ENCODE measurements at places on chromosomes 2 and 18.

DNA sequence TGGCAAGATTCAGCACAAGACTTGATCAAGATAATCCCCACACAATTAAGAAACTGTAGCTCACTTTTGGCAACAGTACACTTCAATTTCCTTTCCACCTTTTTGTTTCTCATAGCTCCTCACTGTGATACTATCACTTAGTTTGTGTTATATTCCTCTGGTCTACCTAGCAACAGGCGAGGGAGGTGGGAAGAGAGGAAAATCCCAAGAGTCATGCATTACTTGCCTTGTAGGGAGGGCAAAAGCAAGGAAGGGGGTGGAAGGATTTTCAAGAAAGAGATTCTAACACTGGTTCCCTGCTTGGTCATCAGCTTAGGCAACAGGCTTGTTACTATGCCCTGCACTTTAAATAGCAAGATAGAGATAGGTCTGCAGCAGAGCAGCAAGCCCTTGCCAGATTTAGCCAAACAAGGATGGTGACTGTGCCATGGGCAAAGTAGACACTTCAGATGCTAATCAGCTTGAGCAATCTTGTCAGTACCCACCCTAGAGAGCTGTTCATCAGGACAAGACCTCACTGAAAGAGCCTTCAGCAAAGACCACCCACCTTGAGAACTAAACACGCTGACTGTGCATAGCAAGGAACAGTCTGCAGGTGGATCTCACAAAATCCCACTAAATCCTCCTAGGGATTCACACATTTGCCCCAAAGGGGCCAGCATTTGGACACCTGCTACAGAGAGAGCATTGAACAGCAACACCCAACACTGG, 134.6 kb downstream of the MBD2 start:
- no peak for DNase-seq

DNA sequence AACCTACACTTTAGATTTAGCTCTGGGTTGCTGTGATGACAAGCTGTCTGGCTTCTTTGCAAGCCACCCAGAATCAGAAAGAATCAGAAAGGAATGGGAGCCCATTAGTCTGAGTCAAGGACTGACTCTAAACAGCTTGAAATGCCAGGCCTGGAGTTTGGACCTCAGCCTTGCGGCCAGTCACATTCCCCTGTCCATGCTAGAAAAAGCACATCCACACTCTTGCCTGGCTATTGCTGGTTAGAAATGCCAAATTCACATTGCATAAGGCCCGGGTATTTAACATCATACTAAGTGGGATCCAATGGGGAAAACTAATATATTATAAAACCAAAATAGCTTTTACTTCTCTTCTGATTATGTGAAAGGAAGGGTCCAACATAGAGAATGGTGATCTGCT, 756.8 kb upstream of the KLHL29 start:
- no peak for DNase-seq

DNA sequence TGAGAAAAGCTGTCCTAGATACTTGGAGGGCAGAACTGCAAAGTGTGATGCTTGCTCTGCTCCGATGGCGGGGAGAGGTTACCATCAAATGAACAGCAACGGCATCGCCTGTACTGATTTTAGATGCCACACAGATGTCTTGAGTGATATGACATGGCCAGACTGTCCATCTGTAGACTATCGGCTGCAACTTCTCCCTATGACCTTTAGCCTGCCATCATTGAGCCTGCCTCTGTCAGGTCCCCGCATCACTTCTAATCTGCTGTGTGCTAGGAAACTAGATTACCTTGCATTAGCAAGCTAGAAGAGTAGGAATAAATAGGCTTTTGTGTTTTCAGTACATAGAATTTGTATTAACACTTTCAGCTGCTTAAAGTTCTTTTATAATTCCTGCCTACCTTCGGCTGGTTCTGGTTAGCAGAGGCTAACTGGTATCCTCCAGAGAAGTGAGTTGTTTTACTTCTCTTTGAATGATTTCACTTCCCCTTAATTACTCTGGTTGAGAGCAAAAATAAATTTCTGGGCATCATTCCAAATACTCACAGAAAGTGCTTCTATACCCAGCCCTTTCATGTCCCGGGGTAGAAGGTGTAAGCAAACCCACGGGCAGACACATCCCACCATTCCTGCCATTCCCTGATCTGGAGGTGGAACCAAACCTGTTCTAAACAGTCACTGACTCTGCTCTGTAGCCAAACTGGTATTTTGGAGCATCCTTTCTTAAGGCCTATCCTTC, 24.0 kb downstream of the GAREM2 start:
- DNase-seq = no peak

GRCh38 chr18:37219257-37219656, 346.3 kb downstream of the CELF4 start:
- no peak for DNase-seq

- no peak for DNase-seq
Measured at GRCh38 chr2:240620859-240621258, 4.4 kb upstream of the GPR35 start.

DNA sequence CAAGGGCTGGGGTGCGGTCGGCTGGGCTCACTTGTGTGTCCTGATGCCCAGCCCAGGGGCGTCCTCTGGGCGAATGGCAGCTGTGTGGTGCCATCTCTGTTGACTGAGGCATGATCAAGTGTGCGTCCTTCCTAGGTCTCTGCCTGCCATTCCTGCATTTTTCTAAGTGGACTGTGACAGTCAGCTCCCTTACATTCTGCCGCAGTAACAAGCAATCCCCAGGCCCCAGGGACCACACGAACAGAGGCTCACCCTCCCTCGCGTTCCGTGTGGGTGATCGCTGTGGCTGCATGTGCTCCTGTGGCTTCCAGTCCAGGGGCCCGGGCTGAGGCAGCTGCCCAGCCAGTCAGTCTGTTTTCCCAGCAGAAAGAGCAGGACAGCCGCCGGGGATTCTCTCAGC, 17.8 kb downstream of the D2HGDH start:
- no peak for DNase-seq

- DNase-seq = no peak
Measured at GRCh38 chr2:110735366-110735765, 3.0 kb downstream of the ACOXL start.

DNA sequence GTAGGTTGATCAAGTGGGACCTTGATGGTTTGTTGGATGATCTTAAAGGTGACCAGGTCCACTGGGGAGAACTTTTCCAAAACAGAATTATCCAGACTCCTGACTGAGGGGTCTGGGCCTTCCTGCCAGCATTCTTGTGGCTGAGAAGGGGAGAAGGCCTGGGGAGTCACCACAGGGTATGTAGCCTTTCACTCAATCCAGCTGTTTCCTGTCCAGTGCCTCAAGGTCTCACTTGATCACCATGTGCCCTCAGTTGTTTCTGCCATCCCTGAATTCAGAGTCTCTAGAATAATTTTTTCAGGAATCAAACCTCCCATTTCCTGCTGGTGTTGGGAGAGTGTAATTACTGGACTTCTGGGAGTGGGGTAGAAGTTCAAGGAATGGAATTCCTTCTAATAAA, 54.4 kb upstream of the TANC1 start:
- DNase-seq = no peak

DNA sequence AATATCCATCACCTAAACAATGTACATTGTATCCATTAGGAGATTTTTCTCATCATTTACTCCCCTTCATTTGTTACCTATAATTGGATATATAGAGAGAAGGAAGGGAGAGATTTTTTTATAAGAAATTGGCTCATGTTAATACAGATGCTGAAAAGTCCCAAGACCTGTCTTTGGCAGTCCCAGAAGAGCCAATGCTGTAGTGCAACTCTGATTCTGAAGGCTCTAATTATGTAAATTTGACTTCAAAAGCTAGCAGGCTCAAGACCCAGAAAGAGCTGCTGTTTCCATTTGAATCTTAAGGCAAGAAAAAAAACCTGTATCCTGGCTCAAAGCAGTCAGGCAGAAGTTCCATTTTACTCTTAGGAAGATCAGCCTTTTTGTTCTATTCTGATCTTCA, 1245.5 kb upstream of the FAM98A start:
- no peak for DNase-seq
